CD14-positive monocyte (primary cell): ENCODE measurements at places on chromosomes 2 and 18.

DNA sequence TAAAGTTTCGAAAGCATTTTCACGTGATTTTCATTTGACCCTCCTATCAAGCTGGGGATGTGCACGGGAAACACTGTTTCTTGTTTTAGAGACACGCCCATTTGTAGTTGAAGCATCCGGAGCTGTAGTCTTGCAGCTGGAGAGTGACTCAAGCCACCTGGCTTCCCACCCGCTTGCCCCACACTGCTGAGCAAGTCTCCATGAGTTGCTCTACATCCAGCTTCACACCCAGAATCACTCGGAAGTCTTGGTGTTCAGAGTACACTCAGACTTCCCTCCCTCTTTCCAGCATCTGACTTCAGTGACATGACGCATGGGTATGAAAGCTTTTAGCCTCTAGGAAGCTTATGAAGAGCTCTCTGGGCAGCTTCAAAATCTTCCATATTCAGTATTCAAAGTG, 262.4 kb downstream of the NBAS start:
- no peak for DNase-seq

DNA sequence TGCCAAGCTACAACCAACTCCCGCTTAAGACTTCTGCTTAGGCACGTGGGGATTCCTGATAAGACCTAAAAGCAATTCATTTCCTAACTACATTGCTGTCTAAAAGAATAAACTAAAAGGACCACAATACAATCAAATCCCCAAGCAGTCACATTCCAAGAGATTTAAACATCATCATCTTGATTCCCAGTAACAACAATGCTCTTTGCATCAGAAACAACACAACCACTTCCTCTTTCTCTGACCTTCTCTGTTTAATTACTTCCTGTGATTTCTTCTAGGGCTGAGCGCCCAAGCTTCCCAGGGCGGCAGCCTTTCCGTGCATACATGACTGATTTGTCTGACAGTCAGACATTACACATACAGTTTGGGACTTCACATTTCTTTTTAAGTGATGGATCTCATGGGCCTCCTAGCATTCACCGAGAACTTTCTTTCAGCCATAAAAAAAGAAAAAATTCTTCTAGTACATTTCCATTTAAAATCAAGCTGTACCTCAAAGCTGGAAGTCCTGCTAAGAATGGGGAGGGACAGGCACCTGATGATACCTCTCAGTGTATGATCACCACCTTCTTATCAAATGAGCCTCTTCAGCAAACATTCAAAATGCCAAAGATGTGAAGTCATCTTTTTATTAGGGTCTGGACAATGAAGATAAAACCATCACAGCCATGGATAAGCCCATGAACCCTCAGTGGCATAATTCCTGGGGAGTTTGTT, 11.5 kb downstream of the SPRED2 start:
- DNase-seq: peak; percentile 87

DNA sequence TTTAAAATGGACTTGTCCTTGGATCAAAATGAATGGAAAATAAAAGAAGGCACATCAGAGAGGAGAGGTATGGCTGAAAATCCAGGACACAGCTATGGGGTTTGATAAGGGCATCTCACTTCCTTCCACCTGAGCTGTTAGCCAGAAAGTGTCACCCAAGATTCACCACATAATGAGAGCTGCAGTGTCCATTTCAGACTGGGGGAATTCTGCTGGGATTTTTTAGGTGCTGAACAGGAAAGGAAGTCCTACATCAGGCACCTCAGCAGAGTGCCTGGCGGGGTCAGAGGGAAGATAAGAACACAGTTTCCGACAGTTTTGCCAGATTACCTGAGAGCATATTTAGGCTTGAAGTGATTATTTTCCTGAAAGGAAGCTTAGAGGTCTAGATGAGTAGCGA, 187.6 kb upstream of the HNMT start:
- DNase-seq: no peak

- no peak for DNase-seq
Observed at GRCh38 chr2:149490296-149490695, 97.3 kb downstream of the MMADHC start.

DNA sequence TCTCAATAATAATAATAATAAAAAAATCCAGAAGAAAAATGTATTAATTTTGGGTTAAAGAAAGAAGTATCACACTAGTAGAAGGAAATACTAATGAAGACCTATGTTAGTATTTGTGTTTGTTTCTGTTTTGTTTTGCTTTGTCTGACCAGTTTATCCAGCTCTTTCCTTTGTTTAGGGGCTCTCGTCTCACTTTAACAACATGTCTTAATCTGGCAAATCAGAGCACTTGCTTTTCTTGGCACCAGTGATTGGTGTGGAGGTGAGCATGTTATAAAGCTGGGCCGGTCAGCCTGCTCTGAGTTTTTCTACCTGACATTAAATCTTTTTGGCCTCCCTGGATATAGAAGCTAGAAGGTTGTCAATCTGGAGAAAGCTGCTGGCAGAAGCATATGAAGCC, 15.1 kb upstream of the MEX3C start:
- no peak for DNase-seq

- no peak for DNase-seq
Observed at GRCh38 chr18:52716973-52717372, 377.0 kb downstream of the DCC start.

- DNase-seq: no peak
Observed at GRCh38 chr2:43521568-43521967, 74.3 kb downstream of the THADA start.

DNA sequence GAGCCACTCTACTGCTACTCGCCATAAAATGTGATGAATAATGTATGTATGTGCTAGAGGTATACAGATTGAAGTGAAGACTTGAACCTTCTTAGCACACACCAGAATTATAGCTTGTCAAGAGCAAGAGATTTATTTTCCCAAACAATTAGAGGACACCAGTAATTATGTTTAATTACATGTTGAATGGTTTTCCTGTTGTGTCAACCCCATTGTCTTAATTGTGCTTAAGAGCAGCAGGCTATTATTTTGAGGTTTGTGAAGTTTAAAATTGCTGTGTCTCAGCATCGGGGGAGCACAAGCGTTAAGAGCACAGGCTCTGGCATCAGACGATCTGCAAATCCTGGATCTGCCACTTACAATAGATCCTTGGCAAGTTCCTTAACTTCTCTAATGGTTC, 29.0 kb downstream of the KIF5C start:
- no peak for DNase-seq

DNA sequence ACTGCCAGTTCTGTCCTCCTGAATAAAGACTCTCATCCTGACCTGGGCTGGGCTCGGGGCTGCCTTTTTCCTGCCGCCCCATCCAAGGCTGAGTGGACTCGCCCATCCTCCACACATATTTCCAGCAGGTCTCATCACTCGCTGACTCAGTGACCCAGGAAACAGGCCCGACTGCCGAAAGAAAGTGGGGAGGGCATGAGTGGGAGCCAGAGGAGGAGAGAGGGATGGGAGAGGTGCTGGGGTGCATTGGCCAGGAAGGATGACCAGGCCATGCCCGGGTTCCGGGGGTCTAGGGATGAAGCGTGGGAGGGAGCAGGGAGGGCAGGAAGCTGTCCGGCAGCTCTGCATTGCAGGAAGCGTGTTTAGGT, 66.7 kb downstream of the TWIST2 start:
- DNase-seq: no peak

- DNase-seq: no peak
Observed at GRCh38 chr2:36659872-36660312, 36.6 kb upstream of the VIT start.

DNA sequence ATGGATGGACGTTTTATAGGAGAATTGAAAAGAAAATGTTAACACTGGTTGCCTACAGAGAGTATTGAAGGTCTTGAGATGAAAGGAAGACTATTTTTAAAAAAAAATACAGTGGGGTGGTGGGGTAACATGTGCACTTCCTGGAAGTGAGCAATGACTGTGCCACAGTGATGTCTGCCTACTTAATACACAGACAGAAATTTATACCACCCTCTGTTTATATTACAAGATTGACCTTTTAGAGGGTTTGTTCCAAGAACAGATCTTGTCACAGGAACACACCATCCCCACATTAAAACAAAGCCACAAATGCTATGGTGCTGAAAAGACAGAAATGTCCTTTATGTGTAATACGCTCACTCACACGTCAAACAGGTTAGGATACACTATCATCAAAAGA, 87.6 kb downstream of the THADA start:
- DNase-seq: no peak

DNA sequence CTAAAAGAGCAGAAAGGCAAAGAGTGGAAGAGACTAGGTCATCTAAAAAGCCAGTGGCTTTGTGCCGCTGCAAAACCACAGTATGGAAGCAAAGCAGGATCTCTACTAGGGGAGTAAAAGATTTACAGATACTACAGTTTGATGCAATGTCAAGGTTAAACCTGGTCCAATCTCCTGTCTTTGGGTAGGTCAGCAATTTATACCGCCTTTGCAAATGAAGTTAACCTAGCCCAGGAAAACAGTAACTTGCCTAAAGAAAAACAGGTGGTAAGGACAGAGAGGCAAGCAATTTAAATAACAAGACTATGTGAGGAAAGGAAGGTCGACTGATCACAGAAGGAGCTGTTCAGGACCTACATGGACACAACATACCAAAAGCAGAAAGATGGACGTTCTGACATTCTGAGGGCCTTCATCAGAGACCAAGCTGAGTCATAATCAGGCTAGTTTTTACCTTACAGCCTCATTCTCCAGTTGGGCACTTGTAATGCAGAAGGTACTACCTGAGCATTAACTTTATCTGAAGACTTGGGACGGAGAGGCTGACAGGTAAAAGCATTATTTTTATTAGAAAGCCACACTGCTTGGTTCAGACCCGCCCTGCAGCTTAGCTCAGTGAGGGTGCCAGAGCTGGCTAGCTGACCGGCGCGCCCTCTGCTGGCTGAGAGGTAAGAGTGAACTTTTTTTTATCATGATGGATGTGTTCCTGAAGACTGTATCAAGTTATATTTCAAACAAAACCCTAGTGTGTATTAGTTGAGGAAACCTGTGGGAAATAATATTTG, 15.9 kb downstream of the CDKL4 start:
- peak; percentile 62 for DNase-seq

DNA sequence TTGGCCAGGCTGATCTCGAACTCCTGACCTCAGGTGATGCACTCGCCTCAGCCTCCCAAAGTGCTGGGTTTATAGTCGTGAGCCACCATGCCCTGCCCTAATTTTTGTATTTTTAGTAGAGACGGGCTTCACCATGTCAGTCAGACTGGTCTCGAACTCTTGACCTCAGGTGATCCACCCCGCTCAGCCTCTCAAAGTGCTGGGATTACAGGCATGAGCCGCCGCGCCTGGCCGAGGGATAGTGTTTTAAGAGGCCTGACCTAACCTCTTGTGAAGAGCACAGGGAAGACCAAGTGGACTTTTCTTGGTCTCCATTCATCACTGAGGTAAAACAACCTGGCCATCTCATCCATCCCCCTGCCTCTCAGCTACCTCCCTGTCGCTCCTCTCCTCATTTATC, 29.7 kb downstream of the SIX2 start:
- no peak for DNase-seq

DNA sequence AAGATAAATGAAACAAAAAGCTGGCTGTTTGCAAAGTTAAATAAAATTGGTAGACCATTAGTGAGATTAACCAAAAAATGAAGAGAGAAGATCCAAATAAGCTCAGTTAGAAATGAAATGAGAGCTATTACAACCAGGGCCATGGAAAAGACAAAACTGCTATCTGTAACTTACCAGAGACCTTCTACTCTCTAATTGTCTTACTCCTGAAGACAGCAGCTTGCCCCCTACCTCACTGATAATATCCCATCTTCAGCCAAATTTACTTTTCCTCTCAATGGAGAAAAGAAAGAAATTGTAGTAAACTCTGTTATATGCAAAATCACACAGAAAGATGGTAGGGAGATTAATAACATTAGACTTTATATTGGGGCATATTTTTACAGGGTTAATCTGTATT, 178.2 kb downstream of the LCLAT1 start:
- DNase-seq: no peak

GRCh38 chr2:85803704-85804425, 50.1 kb downstream of the ATOH8 start:
- DNase-seq: no peak
